ENCODE measurements at places on chromosomes 6 and 20.

- DNase-seq: no peak
These were observed 25.2 kb upstream of the MC3R start for GRCh38 chr20:56223352-56223751.

DNA sequence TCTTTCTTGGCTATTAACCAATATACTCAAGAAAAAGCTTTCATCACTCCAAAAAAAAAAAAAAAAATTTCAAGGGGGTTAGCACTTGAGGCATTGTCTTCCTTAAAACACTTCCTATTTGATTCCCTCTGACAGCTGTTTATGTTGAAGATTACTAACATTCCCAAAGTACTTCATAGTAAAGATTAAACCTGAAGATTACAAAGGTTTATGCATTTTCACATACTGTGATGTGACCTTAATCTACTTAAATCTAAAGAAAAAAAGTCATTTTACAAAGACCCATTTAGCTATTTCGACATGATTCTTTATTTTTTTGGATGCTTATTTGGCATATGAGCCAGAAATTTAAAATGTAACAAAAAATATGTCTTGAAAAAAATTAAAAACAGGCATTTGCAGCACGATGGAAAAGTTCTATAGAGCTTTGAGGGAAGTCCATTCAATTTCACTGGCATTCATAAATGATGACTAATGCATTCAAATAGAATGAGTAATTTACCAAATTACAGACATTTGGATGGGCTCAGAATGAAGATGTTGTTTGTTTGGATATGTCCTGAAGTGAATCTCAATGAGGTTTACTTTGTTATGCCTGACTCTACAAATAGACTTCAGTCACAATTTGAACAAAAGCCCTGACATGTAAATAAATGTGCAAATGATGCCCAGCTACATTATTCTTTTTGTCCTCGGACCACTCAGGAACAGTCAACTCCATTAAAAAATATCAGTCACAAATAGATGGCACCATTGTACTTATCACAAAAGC, 674.6 kb upstream of the MARCKS start:
- DNase-seq: no peak

DNA sequence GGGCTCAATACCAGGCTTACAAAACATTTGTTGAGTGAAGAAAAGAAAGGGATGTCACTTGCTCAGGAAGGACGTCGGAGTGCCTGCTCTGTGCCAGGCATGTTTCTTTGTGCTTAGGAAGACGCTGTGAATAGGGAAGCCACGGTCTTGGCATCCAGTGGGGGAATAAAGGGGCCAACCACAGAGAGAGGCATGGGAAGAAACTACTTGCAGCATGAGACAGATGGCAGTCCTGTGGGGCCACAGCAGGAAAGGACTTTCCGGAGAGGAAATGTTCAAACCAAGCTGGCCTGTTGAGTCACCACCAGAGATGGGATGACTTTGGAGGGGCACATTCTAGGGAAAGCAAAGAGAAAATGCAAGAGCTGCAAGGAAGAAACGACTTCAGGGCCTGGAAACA, 173.2 kb downstream of the CDH26 start:
- DNase-seq: no peak

- no peak for DNase-seq
These were observed 33.0 kb upstream of the DUSP22 start for GRCh38 chr6:259316-259715.

- DNase-seq: no peak
These were observed 128.4 kb downstream of the BCKDHB start for GRCh38 chr6:80234908-80235307.

DNA sequence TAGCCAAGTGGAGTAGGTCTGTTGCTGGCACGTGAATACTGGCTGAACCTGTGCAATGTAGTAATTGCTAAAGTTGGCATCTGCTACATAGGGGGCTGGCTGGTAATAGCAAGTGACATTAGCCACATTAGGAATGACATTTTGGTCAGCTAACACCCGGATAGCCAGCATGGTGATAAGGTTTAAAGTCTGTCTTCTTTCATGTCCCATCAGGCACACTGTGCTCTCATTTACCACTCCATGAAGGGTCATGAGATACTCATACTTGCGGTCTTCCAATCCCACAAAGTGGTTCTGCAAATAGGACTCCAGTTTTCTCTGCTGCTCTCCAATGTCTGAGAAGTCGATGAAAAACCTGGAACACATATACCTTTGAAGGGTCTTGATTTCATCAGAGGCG, 2.8 kb downstream of the TENT5A start:
- DNase-seq: no peak

GRCh38 chr6:78483553-78484197, 383.7 kb upstream of the IRAK1BP1 start:
- no peak for DNase-seq

DNA sequence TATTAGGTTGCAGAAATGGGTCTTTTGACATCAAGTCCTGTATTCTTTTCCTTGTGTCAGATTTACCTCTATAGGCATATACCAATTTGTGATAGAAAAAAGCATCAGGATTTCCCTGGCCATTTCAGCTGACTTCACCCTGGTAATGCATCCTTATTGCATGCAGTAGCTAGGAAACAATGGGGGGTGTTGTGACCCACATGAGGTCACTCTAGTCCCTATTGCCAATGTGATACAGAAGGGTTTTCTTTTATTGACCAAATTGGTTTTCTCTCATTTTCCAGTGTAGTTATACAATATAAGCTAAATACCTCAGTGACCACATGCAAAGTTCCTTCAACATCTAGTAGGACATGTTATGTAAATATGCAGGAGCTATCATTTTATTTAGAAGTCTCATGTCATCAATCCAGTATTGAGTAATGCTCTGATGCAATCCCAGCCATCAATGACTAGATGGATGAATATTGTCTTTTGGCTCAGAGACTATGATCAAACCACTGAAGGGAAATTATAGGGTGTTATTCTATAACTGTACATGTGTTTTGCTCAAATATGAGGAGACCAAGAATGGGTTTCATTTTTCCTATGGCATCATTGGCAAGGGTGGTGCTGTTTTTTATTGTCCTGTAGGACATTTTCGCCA, 177.7 kb downstream of the KLHL32 start:
- DNase-seq: peak; percentile 57

GRCh38 chr6:56909115-56909907, 45.6 kb upstream of the BEND6 start:
- no peak for DNase-seq

- no peak for DNase-seq
These were observed 317.3 kb upstream of the CNR1 start for GRCh38 chr6:88483424-88483823.

GRCh38 chr20:42443200-42443599, 746.5 kb downstream of the PTPRT start:
- no peak for DNase-seq

GRCh38 chr6:47044397-47044796, 2.3 kb upstream of the ADGRF1 start:
- DNase-seq: no peak
